ENCODE measurements at places on chromosomes 3 and 15.

- DNase-seq, result no peak
Observed at GRCh38 chr15:54045397-54045796, 67.2 kb downstream of the UNC13C start.

GRCh38 chr3:114217266-114217665 is 20.1 kb downstream of the ZNF80 start:
- DNase-seq, result no peak

- no peak for DNase-seq
Observed at GRCh38 chr3:119794971-119795612, 13.2 kb downstream of the NR1I2 start.

DNA sequence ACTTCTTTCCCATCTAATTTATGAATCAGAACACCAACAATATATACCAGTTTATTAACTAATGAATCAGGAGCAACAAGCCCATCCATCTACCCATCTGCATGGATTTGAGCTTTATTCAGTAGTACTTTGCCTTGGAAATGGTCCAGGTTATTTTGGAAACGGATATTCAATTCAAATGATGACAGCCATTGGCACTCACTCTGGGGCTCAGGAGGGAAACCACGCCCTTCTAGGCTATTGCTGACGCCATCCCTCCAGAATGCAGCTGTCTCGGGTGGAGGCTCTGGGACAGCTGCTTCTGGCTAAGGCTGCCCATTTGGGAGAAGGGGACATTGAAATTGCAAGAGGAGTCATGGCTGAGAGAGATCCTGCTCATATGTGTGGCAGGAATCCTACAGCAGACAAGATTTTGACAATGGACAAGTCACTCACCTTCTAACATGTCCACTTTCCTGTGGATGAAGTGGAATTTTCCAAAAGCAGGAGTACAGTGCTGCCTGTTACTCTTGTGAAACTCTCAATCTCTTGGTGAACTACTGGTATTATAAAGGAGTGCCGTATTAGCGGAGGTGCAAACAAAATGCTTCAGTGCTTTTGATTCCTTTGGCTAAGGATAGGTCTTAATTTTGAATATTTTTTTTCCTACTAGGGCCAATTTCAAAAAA is 29.3 kb upstream of the TRAK1 start:
- DNase-seq, result no peak

DNA sequence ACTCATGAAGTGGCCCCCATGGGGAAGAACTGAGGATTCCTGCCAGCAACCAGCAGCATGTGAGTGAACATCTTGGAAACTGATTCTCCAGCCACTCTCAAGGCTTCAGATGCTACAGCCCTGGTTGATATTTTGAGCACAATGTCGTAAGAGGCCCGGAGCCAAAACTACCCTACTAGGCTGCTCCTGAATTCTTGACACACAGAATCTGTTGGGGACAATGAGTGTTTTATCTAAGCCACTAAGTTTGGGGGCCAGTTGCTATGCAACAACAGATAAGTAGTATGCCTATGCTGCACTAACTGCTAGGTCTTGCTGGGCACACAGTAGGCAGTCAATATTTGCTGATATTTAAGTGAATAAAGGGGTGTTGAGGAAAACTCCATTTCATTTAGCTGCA is 89.9 kb upstream of the CHL1 start:
- no peak for DNase-seq

DNA sequence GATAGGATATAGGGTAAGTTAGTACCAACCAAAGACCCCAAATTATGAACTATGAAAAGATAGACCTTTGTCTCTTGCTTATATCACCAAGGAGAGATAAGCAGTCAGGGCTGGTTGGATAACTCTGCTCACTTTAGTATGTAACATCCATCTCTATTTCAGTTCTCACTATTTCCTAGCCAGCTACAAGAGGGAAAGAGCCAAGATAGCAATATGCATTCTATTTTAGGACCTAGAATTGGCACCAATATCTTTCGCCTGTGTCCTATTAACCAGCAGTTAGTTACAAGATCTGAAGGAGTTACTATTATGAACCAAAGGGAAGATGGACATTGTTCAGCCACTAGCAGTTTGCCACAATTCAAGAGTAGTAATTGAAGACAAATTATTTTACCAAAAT is 457.5 kb downstream of the NSUN3 start:
- no peak for DNase-seq

DNA sequence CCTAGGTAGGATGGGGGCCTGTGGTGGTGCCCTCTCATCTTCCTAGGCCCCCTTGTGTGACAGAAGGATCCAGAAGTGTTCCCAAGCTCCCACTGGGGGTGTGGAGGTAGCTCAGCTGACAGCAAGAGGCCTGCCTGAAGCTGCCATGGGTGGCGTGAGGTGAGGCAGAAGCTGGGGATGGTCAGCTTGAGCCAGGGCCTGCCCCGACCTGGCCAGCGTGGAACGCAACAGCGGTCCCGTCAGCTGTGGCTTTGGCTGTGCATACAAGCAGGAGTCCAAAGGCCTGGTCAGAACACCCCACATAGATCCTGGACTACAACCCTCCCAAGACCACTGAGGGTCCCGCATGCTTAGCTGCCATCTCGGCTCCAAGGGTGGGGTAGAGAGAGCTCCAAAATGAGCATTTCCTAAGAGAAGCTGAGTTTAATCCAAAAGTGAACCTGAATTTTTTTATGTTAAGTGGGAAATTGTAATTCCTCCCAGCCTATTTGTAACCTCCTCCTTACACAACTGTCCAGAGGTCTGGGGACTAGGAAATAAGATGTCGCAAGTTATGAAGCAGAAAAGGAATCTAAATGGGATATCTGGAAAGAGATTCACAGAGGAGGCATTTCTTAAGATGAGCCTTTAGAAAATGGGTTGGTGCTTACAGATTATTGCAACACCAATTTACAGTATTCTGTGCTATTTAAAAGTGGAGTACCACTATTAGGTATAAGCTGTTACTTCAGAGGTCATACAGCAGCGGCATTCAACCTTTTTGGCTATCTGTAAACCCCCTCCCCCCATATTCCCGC is 9.9 kb upstream of the PLA2G4D start:
- DNase-seq, result no peak

DNA sequence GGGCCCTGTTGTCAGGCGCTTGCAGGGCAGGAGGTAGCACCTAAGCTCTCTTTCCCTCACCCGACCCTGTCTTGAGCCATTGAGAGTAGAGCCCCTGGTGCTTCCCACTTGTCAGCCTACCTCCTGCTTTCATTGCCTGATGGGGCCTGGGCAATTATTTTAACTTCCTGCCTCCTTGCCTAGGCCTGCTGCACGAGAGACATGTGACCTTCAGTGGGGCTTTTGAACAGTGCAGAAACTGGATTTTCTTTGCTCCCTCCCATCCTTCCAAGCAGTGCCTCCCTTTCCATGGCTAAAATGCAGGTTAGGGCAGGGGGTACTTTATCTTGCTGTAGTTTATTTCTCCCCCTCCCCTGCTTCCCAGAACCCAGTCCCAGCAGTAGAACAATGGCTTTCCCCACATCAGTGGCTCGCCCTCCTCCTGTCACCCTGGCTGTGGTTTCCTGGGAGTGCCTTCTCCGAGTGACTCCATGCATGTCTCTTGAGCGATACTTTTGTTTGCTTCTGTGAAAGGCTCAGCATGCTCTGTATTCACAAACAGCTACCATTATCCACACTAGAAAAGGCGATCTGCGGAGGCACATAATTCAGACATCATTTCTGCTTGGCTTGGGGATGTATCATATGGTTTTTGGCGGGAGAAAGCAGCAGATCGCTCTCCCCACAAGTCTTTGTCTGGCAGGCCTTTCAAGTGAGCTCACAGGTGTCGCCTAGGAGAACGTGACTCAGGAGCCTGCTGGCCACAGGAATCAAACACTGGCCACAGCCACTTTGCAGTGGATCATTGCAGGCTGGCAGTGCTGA is 24.1 kb downstream of the PDIA5 start:
- DNase-seq, result no peak

DNA sequence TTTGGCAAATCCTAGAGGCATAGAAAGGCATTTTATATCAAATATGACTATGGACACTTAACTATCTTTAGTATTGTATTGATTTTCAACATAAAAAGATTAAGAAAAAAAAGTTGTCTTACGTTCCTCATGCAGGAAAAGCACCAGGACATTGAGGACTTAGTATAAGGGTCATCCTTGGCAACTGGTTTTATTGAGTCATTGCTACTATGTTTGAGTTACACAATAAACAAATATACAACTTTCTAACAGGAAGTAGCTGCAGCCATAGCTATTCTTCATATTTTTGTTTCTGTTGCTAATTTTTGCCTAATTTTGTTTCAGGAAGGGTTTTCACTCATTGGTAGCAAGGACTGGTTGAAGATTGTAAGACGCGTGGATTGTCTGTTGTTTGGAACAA is 93.0 kb downstream of the NPTN start:
- no peak for DNase-seq

DNA sequence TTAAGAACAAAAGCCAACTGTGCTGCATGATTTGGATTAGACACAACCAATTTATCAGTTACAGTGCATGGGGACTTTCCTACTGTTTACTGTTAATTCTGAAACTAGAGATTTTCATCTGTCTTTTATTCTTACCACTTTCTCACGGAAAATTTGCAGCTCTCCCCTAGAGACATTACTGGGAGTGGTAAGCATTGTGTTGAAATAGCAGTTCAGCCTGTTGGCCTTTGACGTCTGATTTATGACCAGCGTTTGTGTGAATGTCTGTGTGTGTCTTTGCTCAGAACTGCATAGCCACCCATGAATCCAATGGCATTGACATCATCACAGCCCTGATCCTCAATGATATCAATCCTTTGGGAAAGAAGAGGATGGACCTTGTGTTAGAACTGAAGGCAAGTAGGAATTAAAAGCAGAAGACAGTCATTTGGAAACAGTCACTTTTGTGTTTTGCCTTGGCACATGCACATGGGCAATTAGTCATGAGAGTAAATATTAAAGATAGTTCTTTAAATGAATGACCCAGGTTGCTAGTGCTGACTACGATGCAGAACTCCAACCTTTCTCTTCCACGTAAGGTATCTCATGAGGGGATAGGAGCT is 202.2 kb upstream of the BHLHE40 start:
- DNase-seq, result no peak

DNA sequence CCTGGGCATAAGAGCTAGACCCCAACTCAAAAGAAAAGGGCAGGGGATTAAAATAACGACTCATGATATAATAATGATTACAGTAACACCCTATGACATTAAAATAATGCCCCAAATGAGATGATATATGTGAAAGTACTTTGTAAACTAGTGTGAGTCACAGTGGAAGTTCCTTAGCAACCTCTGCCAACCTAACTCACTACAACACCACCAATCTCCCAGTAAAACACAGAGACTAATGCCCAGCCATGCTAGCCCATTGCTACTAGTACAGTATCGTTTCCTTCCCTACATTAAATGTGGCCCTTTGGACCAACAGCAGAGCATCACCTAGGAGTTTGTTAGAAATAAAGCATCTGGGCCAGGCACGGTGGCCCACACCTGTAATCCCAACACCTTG is 11.2 kb upstream of the ADAMTS7 start:
- DNase-seq, result no peak

DNA sequence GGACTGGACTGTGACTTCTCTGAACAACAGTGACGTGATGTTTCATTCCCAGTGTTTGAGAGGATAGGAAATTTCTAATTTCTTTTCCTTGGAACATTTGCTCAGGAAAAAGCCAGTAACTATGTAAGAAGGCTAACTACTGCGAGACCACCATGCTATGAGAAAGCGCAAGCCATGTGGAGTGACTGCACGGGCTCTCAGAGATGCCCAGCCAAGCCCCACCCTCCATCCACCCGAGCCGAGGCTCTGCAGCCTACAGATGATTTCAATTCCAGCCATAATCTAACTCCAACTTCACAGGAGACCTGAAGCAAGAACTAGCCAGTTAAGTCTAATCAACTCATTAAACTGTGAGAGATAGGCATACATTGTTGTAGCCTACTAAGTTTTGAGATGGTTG is 124.3 kb downstream of the GREM1 start:
- DNase-seq, result no peak

DNA sequence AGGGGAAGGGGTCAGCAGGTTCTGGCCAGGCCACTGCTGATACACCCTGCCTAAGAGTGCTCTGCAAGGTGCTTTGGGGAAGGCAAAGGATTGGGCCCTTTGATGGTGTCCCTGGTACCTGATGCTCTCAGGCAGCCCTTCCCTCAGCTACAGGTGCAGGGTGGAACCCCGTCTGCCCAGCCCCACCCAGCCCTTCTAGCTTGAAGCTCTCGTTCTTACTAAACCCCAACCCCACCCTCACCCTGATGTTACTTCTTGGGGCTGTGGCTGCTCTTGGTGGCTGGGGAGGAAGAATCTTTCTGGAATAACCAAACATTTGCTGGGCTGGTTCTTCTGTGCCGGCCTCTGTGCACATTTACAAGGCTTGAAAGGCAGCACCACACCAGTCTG is 6.4 kb downstream of the GNAI2 start:
- no peak for DNase-seq

- DNase-seq, result no peak
Observed at GRCh38 chr15:45747426-45747825, 112.6 kb downstream of the SQOR start.

DNA sequence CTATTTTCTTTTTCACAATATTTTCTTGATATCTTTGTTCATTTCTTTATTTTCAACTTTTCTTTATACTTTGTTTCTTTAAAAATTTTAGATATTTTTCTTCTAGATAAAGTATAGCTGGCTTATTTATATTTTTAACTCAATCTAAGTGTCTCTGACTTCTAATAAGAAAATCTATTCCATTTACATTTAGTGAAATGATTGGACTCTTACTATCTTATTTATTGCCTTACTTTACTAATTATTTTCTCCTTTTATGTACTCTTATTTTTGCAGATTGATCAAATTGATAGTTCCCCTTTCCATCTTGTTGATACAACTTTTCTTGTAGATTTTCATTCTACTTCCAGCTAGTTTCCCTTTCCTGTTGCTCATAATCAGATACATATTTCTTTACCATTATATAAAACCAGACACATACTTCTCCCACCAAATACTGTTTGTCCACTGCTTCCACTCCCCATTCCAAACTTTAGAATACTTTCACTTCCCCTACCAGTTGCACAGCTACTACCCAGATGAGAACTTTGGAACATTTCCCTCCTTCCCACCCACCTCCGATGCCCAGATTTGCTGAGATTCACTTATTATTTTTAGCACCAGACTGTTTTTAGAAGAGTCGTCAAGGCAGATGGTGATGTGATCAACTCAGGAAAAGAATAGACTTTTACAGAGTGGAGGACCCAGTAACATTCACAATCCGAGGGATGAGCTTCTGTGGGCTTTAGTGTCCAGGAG is 151.5 kb downstream of the LIPC start:
- no peak for DNase-seq

- DNase-seq, result no peak
Observed at GRCh38 chr15:73386886-73387506, 18.2 kb upstream of the HCN4 start.

GRCh38 chr15:56869573-56869972 is 48.9 kb upstream of the TCF12 start:
- no peak for DNase-seq

GRCh38 chr15:40347559-40348473 is 3.0 kb upstream of the PHGR1 start:
- DNase-seq, result no peak

- no peak for DNase-seq
Observed at GRCh38 chr15:51706291-51706690, 25.0 kb downstream of the SCG3 start.

GRCh38 chr3:79009861-79010260 is 757.9 kb downstream of the ROBO1 start:
- no peak for DNase-seq

- DNase-seq, result no peak
Observed at GRCh38 chr3:49638445-49638844, 35.7 kb upstream of the APEH start.

GRCh38 chr3:104360038-104360437 is 1006.7 kb upstream of the ALCAM start:
- DNase-seq, result no peak
